ENCODE measurements at places on chromosomes 7 and 10.

GRCh38 chr7:24384362-24385030 is 100.5 kb downstream of the NPY start:
- no peak for DNase-seq

GRCh38 chr10:69745698-69746097 is 56.0 kb upstream of the COL13A1 start:
- no peak for DNase-seq

DNA sequence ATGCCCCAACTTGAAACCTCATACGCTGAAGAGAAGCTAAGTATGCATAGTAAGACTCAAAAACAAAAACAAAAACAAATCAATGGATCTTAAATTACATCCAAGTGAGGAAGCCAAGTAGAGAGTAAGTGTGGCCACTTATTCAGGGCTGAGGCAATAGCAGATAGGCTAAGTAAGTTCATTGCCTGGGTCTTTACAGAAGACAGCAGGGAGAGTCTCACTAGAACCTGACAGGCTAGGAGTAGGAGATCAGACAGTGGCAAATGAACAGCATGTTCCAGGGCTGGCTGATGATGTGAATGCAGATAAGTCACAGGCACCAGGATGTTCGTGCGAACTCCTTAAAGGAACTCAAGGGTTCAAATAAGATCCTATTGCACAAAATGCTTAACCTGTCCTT is 568.6 kb downstream of the KCNMA1 start:
- no peak for DNase-seq

DNA sequence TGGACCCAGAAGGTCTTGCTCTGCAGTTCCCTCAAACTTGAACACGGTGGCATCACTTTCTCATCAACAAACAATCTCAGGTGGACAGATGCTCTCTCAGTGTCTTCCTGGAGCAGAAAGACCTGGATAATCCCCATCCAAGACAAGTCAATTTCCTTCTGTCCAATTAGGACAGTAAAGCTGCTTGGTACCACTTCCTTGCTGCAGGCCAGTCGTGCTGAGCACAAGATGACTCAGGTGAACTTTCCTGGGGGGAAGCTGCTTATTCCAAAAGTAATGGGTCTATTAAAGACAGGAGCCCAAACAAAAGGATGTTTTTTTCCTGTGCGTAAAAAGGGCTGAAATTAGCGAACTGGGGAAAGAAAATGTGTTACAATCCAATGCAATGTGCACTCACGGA is 107.6 kb upstream of the AFAP1L2 start:
- no peak for DNase-seq

- no peak for DNase-seq
Measured at GRCh38 chr7:94687810-94688209, 31.9 kb upstream of the SGCE start.

GRCh38 chr10:98511876-98512275 is 65.1 kb upstream of the HPS1 start:
- DNase-seq = no peak

DNA sequence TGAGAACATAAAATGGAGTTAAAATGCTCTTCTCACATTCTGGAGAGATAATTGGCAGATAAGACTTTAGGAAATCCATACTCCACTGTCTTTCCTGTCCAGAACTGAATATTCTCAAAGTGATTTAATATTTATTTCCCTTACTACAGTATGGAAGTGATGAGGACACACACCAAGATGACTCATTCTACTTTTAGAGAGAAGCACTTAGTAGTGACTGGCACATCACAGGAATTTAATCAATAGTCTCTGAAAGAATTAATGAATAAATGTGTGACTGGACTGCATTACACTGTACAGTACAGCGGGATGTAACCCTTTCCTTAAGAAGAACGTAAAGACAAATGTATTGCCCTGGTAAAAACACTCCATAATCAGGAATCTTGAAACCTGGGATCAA is 116.7 kb downstream of the SEMA3E start:
- no peak for DNase-seq

DNA sequence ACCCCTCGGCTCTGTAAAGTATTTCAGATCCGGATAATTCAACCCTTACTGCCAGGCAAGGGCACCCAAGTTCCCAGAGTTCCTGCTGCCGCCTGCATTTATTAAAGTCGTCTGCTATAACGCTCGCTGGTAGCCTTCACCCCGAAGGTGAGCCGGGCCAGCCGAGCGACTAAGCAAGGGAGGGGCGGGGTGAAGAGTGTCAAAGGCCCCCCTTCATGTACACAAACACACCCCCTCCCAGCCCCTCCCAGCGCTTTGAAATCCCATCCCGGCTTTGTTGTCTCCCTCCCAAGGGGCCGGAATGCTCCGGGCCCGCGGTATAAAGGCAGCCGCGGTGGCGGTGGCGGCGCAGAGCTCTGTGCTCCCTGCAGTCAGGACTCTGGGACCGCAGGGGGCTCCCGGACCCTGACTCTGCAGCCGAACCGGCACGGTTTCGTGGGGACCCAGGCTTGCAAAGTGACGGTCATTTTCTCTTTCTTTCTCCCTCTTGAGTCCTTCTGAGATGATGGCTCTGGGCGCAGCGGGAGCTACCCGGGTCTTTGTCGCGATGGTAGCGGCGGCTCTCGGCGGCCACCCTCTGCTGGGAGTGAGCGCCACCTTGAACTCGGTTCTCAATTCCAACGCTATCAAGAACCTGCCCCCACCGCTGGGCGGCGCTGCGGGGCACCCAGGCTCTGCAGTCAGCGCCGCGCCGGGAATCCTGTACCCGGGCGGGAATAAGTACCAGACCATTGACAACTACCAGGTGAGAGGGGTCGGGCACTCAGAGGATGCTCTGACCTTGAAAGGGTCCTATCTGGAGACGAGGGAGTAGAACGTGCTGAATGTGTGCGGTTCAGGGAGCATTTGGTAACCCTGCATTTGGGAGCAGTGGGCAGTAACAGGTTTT is at the start of gene DKK1:
DKK1 (plus strand) TSS at position 349 of the 889 bp plus-strand sequence; CDS start at position 503, 154 bp downstream.
- no peak for DNase-seq

DNA sequence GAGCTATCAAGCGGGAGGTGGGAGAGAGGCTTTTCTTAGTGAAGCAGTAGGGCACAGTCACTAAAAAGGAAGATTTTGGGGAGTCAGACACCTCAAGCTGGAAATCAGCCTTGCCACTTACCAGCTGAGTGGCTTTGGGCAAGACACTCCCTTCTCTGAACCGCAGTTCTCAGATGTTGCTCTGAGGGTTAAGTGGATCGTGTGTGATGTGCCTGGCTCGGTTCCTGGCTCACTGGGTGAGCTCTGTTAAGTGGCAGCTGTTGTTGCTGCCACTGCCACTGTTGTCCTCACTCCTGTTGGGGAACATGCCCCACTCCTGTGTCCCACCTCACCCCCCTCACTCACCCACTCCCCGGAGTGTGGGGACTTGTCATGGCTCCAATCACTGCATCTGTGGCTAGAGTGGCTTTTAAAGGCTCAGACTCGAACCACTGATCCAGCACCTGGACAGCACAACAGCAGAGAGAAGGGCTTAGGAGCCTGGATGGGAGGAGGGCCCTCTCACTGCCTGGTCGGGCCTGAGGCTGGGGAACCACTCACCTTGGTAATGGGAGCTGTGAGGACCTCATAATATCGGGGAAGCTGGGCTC is 20.0 kb downstream of the PYROXD2 start:
- no peak for DNase-seq

DNA sequence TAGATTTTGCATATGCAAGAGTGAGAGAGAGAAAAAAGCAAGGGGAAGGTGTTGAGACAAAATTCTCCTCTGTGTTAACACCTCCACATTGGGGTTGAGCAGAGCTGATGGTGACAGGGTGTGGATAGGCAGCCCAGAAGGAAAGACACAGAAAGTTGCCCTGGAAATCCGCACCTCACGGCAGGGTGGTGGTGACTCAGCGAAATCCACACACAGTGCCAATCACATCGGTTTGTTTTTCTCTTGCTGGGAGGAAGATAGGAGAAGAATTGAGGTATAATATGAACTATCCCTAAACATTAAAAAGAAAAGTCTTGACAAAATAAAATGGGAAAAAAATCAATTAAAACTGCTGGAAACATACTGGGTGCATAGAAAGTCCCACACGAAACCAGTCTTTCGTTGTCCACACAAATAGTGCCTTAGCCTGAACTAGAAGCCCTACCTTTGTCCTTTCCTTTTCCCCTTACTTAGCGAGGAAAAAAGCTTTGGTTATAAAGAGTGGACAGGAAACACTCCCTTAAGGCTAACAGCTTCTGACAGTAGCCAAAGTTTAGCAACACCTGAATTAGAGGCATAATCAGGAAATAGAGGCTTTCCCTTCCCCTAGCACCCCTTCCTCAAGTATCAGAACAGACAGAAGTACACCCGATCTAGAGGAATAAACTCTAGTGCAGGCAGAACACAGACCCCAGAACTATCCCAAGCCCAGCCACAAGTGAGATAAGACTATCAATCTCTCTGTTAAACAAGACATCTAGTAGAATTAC is 39.2 kb upstream of the DNAJC1 start:
- DNase-seq = no peak
